ENCODE measurements at places on chromosomes 4 and X.

- DNase-seq, result no peak
These were observed 614.8 kb upstream of the TECRL start for GRCh38 chr4:65023883-65024670.

- no peak for DNase-seq
These were observed 115.6 kb upstream of the DIAPH2 start for GRCh38 chrX:96569034-96569433.

- no peak for DNase-seq
These were observed 143.8 kb downstream of the FANCB start for GRCh38 chrX:14729058-14729457.

GRCh38 chr4:128285085-128285997 is 2.3 kb downstream of the PGRMC2 start:
- DNase-seq, result no peak

DNA sequence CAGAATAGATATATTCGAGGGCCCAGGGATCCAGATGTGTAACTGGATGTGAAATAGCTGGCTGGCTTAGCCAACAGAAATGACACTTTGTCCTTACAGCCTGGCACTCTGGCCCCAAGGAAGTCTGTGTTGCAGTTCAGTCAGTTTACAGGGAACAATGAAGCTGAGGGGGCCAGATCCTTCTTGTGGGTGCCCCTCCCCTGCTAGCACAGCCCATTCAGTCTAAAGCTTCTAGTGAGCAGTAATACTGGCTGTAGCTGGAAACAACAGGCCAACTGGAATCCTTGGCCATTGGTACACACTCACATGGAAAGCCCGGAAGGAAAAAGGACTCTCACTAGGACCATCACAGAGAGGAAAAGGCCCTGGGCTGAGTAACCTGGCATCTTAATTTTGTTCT is 22.7 kb upstream of the CD40LG start:
- no peak for DNase-seq

DNA sequence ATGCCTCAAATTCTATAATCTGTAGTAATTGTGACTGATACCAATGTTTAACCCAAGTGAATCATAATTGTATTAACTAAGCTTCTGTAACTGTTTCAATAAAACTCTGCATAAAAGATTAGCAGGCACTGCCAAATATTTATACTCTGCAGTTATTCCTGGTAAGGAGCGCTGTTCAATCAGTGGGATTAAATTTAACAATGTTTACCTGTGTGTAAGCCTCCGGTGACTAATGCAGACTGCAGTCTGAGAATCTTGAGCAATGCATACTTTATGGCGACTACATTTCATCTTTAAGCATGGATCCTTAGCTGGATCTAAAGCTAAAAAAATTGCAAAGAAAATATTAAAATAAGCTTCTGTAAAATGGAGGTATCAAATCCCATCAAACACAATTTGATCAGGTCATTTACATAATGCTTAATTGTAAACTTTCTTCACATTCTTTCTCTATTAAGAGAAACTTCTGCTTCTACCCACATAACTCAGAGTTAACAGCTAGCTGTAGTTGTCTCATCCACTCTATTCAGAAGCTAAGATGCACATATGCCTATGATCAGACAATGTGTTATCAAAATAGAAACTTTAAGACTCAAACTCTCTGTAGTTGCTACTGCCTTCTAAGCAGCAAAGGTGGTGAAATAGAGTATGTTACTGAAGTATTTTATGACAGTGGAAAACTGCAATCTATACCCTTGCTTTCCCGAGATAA is 234.0 kb downstream of the SPOCK3 start:
- DNase-seq, result no peak

- DNase-seq, result no peak
These were observed 406.5 kb downstream of the IQCM start for GRCh38 chr4:149409146-149409545.

DNA sequence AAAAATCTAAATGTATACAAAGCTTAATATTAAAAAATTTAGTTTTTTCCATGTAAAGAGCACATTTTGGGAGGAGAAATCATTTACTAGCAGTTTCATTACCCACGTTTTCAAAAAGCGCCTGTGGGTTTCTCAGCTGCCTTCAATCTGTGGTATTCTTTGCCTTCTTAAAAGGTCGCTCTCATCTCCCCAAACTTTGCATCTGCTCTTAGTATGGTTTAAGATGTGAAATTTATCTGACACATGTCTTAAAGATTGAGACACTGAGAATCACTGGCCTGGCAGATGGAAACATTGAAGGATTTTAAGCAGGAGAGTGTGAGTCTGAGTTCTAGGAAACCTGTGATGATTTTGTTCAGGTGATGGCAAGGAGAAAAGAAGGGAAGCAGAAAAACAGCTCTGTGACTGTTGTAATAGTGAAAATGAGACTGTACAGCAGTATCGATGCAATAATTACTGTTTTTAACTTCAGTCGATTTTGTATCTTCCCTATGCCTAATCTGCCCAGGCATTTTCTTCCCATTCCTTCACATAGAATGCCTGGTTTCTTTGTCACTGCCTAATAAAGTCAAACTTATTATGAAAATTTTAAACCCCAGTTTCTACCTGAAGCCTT is 75.9 kb downstream of the PAQR3 start:
- DNase-seq, result no peak

DNA sequence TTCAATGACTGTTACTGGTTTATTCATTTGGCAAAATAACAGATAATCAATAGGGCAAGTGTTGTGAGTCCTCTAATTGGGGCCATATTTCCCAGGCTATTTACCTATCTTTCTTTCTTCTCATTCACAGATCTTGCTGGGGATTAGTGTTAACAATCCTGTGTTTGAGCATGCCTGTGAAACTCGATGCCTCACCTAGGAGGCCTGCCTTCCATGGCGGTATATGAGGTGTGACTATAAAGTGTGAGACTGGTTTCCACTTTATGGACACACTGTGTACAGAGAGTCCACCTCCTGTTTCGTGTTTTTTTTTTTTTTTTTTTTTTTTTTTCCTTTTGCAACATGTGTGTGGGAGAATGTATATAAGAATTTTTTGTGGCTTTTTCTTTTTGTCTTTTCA is 199.3 kb downstream of the BMPR1B start:
- no peak for DNase-seq

DNA sequence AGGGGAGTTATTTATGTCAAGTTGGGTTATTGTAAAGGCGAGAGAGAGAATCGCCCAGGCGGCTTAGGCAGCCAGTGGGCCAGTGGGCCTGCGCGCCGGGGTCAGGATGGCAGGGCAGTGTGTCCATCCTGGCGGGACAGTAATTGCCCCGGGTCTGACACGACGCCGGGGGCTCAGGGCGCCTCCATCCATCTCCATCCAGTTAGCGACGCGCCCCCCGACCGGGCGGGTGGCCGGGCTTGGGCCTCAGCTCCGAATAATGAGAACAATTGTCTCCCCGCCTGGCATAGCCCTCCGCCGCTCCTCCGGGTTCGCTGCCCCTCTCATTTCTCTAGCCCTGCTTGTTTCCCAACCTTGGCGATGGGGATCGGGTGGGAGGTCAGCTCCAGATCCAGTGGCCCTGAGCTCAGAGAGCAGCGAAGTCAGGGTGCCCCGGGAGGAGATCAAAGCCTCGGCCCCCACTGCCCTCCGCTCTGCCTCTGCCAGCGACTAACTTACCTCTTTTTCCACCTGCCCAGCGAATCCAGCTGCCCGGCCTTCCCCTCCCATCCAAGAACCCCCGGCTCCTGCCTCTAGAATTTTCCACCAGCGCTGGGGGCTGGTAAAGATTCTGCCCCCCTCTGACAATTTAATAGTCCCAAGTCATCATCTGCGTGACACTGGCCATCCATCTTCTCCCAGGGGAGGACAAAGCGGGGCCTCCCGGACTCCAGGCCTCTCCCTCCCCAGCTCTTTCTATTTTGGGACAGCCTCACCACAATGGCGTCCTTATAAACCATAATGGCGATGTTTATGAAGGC is 56.9 kb upstream of the TMEM33 start:
- DNase-seq, result no peak

DNA sequence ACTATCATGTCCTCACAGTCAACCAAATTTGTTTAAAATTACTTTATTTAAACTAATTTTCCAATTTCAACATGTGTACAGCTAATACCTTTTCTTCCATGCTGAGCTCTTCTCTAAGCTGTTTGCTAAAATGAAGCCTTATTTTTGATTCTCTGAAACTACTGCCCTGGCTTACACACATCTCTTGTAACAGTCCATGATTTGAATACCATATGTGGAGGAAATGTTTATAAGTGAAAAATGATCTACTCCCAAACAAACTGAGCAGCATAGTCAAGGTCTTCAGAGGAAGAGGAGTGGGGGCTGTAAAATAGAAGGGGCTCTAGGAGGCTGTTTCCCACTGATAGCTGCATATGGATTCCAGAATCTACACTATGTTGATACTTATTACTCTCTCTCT is 188.7 kb downstream of the ANKRD50 start:
- no peak for DNase-seq

GRCh38 chrX:1903236-1903935 is 288.5 kb downstream of the ASMT start:
- no peak for DNase-seq

DNA sequence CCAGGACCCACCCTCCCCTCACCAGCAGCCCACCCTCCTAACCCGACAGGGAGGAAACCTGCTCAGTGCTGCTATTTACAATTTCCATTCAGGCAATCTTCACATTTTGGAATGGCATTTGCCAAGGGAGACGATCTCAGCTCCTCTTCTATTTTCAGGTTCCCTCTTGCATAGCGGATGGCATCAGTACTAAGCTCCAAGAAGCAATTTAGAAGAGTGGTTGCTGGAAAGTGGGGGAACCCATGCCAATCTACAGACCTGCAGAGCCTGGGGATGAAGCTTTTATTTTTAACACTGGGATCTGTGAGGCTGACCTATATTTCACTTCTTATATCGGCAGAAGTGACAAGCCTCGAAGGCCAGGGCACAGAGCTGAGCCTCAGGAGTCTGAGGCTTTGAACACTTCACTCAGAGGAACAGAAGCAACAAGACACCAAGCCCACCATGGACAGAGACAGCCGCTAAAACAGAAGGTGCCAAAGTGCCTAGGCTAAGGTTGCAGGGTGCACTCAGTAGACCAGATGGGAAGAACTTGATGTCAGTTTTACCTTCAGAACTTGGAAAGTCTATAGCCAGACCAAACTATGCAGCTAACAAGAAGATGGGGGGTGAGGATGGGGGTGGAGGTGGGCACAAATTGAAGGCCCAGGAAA is 44.0 kb downstream of the SCD5 start:
- no peak for DNase-seq

DNA sequence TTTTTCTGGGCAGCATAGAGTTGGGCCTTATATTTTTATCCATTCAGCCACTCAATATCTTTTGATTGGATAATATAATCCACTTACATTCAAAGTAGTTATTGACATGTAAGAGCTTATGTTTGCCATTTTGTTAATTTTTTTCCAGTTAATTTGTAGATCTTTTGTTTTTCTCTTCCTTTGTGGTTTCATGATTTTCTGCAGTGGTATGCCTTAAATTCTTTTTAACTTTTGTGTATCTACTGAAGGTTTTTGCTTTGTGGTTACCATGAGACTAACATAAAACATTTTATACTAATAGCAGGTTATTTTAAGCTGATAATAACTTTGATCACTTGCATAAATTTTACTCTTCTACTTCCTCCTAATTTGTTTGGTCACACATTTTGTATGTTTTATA is 140.8 kb upstream of the GATB start:
- no peak for DNase-seq

DNA sequence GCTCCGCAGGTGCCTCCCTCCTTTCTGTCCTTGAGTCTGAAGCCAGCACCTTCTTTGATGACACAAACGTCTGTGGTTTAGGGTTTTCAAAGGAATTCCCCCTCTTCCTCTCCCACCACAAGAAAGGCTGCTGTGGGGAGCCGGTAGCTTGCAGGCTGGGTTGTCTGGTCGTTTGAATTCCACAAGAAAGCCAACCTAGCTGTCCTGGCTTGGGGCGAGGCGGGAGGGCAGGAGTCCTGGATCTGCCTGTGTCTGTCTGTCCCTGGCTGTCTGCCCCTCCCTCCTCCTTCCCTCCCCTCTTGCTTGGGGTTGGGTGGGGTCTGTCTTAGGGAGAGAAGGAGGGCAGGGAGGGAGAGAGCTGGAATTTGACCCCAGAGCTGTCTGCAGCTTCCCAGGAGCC is 56.3 kb downstream of the SHROOM2 start:
- DNase-seq, result no peak

DNA sequence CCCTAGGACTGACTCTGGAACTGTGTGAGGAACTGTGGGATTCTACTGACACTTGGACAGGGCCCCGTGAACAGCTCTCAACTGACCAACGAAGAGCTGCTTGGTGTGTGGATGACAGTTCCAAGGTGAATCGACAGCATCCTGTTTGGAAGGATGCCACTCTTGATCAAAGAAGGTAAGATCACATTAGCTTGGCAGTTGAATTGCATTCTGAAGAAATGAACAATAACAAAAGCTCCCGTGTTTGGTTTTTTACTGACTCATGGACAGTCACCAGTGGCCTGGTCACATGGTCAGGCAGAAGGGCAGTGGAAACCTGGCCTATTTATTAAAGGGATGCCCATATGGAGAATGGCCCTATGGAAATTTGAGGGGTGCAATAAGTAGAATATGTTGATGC is 33.1 kb upstream of the GPR34 start:
- no peak for DNase-seq

DNA sequence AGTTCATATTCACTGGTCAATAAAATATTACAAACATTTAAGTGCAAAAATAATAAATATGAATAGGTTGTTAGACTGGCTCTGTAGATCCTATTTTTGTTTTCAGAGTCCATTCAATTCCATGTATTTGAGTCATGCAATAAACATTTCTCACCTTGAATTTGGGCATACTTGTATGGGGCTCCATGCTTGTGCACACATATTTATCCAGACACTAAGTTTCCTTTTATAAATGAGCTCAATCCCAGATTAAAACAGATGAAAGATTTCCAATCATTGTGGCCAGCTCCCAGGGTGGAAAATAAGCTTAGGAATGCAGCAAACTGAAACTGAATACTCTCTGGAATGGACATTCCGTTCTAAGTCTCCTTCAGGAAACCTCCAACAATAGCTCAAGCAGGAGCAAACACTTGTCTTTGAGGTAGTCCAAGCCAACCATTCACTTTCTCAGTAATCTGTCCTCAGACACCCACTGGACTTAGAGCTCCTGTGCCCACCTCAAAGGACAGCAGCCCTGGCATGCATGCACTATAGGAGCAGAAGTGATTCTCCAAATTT is 16.4 kb downstream of the DMD start:
- DNase-seq, result no peak

GRCh38 chrX:9160698-9161329 is 126.9 kb upstream of the FAM9B start:
- DNase-seq, result no peak

DNA sequence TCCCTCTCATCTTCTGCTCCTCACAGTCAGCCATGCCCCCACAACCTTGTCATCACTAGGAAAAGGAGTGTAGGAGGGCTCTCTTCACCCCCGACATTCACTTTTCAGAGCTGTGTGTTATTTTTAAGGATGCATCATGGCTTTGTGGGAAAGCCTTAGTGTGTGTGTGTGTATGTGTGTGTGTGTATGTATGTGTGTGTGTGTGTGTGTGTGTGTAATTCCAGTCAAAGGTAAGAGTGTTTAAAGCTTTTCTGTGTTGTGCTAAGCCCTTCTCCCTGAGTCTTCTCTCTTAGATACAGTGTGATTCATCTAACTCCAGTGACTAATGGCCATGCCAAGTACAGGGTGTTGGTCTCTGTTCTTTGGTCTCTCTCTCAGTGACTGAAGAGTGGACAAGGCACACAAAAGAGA is 76.6 kb downstream of the CHIC2 start:
- no peak for DNase-seq

GRCh38 chr4:3464349-3464905 is 1.3 kb downstream of the DOK7 start:
- DNase-seq, result no peak
